Fibroblast of skin of left quadriceps (primary cell): ENCODE measurements at places on chromosomes 4 and X.
A peak's percentile ranks its signal among the peaks of the same experiment; 100 is the strongest.

- DNase-seq = no peak
Measured at GRCh38 chr4:7429601-7430078, 5.1 kb downstream of the PSAPL1 start.

GRCh38 chrX:104565791-104566680, at the start of gene IL1RAPL2:
TSS of gene IL1RAPL2 (plus strand) at chrX:104566199.
- DNase-seq = no peak

DNA sequence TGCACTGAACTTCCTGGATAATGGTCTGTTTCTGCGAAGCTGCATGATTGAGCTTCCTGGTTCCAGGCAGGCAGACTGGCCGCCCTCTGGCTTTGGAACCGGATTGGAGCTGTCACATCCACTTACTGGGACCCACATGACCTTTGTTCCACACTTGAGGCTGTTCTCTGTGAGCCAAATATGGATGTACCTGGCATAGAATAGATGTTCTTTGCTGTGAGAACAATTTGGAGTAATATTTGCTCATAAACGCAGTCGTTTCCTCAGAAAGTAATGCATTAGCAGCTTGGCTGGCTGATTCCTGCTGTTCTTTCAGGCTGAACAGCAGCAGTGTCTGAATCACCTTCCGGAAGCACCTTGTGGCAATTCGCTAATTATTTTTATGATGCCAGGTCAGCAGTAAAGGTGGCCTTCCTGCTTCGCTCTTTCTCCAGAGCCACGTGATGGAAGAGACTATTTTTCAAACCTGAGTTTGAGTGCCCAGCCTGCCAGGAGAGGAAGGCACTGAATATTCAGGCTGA, 78.1 kb upstream of the BOD1L1 start:
- DNase-seq = no peak

DNA sequence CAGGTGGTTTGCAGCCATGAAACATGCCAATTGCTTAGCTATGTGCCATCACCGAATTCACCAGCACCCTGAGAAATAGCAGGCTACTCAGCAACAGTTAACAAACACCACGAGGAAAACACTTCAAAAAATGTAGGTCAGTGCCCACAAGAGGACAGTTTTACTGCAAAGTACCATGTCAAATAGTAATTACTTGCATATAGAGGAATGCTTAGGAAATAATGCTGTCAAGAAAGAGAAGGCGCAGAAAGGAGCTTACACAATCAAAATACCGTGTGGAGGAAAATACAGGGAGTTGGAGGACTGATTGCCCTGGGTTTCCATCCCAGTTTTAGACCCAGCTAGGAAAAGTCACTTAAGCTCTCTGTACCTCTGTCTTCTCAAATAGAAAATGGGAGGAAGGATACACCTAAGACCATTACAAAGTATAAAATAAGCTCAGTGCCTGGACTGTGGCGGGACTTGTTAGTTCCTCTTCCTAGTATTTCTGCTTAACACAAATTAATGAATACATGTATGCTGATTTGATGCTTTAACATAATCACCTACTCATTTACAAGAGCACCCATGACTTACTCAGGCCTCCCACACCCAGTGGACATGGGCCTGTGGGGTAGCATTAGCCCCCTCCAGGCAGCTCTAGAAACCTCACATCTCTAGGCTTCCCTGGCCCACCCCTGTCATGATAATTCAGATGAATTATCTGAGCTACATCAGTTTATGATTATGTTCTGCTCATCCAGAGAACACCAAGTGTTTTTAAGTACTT, 44.5 kb upstream of the IL21 start:
- DNase-seq = peak; percentile 69

DNA sequence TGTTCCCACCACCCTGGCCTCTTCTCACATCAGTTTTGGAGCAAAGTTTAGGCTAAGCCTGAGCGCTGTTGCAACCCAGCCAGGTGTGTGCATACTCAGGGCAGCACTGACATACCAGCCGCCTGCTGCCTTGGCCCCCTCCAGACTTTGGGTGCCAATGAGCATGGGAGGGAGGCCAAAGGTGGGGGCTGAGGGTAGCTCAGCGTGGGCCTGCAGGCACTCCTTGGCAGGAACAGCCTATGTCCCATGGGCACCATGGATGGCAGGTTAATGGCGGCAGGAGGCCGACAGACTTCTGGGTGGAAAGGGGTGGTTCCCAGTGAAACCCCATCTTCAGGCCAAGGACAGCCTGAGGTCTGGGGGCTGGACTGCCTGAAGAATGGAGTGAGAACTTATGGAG, 462.2 kb downstream of the ADGRL3 start:
- no peak for DNase-seq
